ENCODE measurements at places on chromosomes 13 and 19.

DNA sequence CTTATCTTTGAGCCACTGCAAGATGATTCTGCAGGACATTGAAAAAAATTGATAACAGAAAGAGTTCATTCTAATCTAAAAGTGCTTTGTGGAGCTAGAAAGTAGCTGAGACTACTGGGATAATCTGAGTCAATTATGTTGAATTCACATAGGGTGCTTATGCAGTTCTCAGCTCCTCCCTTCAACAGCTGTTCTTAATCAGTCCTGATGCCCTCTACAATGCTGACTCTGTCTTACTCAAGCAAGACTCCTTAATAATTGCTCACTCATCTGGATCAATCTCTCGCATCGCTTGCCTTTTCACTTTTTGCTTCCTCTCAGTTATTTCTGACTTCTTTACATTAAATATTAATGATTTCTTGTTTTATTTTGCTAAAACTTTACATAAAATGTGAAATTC lies 182.1 kb downstream of the PCDH17 start:
- DNase-seq = peak; percentile 48

- DNase-seq = peak; percentile 1
Measured at GRCh38 chr13:82010780-82011179, 1669.9 kb upstream of the SPRY2 start.

- DNase-seq = no peak
Measured at GRCh38 chr19:17950310-17951156, 16.4 kb upstream of the KCNN1 start.

- DNase-seq = peak; percentile 63
Measured at GRCh38 chr19:15317392-15318071, 14.8 kb downstream of the BRD4 start.

DNA sequence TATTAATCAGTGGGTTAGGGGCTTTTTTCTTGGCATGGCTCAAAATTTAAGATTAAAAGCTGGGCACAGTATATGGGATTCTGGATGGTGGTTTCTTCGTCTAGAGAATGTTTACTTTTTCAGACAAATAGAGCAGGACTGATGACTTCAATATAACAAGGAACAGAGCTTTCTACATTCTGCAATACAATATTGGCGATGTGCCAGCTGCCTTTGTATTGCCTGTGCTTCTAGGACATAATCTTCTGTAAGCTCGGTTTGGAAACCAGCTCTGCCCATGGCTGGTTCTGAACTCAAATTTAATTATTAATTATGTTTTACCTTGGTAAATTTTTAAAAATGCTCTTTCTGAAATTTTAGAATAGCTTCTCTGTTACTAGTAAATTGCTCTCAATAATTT lies 139.1 kb upstream of the TRPC4 start:
- DNase-seq = peak; percentile 3

- DNase-seq = no peak
Measured at GRCh38 chr13:51035469-51035868, 75.6 kb downstream of the C13orf42 start.
